ENCODE measurements at places on chromosomes 2 and 18.

DNA sequence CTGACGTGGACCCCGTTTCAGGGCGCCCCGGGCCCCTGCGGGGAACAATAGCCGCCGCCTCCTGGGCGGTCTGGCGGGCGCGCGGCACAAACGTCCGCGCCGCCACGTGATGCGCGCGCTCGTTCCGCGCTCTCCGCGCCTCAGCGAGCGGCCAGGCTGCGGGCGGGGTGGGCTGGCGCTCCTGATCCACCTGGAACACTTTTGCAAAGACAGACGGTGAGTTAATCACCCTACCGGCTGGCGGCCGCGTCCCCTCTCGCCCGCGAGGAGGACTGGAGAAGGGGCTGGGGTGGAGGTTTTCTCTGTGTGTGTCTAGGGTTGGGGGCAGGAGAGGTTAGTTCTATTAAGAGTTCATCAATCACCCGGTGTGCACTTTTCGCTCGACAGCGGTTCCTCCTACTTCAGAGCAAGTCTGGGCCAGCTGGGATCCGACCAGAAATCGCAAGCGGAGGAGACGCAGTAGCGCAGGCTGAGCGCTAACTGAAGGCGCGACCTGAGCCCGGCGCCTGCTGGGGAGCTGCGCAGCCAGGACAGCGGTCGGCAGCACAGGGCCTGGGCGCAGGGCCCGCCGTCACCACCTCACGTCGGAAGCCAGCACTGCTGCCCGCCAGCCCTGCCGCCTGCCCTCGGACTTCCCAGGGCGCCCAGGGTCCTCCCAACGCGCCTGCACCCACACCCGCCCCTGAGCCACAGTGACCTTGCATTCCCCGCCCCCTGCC lies 10.3 kb upstream of the HOXD1 start:
- no peak for DNase-seq

GRCh38 chr2:149877074-149877473 lies 289.5 kb upstream of the MMADHC start:
- no peak for DNase-seq

DNA sequence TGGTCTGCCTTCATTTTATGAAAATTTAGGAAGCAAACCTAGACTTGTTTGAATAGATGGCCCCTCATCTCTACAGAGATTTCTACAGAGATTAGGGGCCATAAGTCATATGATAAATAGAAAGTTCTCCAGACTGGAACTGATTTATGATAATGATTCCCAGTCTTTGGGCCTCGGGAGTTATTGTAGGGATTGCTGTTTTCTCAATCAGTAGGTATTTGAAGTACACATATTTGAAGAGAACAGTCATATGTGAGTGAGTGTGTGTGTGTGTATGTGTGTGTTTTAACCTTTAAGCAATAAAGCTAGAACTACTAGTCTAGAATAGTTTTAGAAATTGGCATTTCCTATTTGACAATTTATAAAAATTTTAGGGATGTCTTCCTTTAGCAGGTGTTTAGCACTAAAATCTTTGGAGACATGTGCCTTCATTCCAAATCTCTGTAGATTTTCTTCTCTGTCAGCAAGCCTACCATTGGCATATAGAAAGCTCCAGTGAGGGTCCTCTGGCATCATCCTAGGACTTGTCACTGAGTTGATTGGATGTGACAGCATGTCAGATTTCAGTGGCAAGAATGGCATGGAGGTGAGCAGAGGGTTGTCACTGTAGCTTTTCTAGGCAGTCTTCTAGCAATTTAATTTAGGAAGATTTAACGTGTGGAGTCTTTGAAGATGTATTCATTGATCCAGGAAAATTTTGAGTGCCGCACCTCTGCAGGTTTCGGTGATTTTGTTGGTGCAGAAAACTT lies 71.2 kb downstream of the MYO1B start:
- DNase-seq = no peak

- peak; percentile 61 for DNase-seq
These were observed 563.1 kb upstream of the PIK3C3 start for GRCh38 chr18:41391616-41392595.

DNA sequence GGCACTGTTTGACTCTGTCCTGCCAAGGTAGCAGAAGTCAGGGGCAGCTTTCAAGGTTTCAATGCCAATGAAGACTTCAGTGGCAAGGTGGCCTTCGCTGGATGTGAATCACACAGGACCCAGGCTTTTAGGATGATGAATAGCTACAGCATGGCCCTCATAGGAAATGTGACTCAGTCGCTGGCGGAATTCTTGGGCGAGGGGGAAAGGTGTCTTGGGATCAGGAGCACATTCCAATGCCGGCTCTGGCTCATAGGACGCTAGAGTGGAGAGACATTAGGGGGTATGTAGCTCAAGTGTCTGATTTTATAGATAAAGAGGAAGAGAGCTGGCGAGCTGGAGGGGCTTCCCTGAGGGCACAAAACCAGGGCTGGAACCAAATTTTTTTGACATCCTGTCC lies 68.6 kb downstream of the SMIM21 start:
- DNase-seq = no peak

DNA sequence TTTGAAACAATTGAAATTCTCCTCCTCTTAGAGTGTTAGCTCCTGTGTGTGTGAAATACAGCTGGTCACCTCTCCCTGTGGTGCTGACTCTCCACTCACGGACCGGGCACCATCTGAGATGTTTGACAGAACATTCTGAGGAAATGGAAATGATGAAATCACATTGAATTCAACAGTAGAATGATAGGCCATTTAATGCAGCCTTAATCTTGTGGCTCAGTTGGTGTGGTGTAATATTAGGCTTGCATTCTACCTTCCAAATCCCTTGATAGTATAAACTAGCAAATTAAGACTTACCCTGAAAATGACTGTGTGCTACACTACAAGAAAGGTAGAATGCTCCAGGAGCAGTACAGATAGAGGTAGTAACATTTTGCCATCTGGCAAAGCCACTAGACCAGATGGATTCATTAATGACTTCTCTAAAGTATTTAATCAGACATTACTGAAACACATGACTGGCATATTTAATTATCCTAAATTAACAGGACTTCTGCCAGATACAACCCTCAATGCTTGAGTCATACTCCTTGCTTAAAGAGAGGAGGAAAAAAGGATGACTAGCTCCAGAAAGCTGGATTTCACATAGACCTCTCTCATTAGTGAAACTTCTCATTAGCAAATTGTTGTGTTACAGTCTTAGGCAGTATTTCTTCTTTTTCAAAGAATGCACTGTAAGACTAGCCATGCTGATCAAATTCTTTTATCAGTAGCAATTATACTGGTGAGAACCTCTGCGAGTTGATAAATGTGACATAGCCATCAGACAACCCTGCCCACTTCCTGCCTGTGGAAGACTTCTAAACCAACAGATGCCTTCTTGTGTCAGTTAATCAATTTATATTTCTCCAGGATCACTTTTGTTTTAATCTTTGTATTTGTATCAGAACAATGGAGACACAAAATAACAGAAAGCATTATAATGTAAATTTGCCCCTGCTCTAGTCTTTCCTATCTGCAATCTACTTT lies 80.6 kb downstream of the EML6 start:
- DNase-seq = peak; percentile 82

- DNase-seq = no peak
These were observed 6.6 kb downstream of the ARHGAP25 start for GRCh38 chr2:68741238-68741637.

GRCh38 chr2:22124003-22124402 lies 1000.2 kb downstream of the TDRD15 start:
- DNase-seq = no peak

DNA sequence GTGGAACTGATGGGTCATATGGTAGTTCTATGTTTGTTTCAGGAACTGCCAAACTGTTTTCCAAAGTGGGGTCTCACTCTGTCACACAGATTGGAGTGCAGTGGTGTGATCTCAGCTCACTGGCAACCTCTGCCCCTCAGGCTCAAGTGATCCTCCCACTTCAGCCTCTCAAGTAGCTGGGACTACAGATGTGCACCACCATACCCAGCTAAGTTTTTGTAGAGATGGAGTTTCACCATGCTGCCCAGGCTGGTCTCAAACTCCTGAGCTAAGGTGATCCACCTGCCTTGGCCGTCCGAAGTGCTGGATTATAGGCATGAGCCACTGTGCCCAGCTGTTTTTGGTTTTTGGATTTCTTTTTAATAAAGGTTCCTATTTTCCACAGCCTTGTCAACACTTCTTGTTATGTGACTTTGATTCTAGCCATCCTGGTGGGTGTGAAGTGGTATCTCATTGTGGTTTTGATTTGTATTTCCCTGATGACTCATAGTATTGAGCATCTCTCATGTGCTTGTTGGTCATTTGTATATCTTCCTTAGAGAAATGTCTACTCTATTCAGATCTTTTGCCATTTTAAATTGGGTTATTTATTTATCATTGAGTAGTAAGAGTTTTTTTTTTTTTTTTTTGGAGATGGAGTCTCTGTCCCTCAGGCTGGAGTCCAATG lies 22.8 kb downstream of the NPC1 start:
- DNase-seq = no peak

DNA sequence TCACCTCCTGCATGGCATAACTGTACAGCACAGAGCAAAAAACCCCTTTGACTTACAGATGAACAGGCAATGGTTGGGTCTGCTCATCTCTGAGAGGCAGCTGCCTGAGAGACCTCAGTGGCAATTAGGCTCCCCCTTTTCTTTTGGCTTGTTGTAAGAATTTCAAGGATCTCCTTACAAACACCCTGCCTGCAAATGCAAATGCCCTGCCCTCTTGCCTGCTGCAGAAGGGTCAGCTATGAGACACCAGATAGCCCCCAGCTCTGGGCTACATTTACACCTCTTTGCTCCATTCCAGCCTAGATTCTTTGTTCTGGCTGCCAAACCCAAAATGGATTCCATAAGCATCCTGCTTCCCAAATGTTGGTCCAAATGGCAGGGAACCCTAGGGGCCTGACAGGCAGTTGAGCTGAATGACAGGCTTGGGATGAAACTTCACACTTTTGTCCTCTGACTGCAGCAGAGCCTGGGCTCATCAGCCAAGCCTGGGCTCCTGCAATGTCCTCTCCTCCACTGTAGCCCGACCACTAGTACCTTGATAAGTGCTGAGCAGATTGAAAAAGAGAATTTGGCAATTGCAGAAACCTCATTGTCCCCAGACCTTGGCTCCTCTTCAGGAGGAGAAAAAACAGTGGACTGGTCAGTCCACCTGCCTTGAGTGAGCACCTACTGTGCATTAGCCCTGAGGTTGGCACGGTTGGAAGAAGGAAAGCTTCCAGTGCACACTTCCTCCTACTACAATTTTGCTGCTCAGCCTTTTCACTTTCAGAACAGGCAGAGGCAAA lies 678.3 kb downstream of the BCL11A start:
- DNase-seq = peak; percentile 69
